Skeletal muscle cell (primary cell): ENCODE measurements at places on chromosomes 1 and 21.

GRCh38 chr1:24294716-24295371, 24.3 kb upstream of the GRHL3 start:
- peak; percentile 65 for DNase-seq

- DNase-seq: no peak
Measured at GRCh38 chr1:3076363-3076740, 7.3 kb downstream of the PRDM16 start.

GRCh38 chr1:178172939-178173338, 79.0 kb downstream of the RASAL2 start:
- no peak for DNase-seq

DNA sequence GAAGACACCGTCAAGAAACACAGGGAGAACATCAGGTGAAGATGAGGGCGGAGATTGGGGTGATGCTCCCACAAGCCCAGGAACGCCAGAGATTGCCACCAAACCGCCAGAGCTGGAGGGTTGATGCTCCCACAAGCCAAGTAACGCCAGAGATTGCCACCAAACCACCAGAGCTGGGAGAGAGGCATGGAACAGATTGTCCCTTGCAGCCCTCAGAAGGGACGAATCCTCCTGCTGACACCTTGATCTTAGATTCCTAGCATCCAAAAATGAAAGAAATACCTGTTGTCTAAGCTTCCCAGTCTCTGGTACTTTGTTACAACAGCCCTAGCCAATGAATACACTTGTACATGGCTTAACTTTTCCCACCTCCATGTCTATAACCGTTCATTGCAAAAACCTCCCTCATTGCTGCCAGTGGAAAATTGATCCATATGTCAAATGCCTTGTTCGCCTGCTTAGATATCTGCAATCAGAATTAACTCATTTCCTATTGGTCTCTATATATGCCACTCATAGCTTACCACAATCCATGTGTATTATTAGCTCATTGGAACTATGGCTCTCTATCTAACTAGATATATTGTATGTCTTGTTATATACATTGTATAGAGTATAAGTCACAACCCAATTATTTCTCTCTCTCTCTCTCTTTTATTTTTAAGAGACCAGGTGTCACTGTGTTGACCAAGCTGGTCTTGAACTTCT, 127.4 kb downstream of the ADSS2 start:
- no peak for DNase-seq

DNA sequence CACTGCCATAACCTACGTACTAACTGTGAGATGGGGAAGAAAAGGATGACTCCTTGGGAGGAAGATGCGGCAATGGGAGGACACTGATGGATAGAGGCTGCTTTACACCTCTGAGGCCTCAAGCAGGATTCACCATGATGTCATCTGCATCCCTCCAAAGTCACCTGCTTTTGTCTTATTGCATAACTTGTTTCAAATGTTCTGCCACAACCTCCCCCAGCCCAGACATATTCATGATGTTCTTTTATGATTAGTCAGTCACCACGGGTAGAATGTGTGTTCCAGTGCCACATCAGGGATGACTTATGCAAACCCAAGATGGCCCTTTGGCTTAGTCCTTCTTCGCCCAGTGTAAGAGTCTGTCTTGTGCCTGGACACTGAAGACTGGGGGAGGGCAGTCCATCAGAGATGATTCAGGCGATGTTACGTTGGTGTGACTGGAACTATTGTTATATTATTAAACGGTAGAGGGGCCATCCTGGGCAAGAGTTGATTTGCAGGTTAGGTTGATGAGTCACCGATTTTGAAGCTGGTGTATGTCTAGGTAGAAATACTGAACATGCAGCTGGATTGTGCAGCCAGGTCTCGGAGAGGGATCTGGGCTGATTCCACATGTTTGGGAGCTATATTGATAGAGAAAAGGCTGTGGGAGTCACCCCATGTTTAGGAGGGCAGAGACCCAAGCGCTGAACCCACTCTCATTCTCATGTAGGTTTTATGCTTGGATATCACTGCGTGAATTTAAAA, 32.6 kb downstream of the RYR2 start:
- no peak for DNase-seq

DNA sequence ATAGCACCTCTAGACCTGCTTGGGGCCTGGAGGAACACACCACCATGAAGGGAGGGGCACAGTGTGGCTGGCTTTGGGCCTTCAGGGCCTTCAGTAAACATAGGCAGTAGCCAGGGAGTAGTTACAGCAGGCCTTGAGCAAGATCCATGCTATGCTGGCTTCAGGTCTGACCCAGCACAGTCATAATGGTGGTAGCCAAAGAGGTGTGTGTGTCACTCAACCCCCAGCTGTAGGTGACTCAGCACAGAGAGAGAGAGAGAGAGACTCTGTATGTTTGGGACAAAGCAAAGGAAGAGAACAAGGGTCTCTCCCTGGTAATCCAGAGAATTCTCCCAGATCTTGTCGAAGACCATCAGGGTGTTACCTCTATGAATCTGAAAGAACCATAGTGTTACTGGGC, 250.5 kb upstream of the PKN2 start:
- no peak for DNase-seq

- DNase-seq: no peak
Measured at GRCh38 chr1:167947733-167948132, 10.9 kb upstream of the MPC2 start.
